AG08395 (cell line): ENCODE measurements at places on chromosomes 5 and 9.

DNA sequence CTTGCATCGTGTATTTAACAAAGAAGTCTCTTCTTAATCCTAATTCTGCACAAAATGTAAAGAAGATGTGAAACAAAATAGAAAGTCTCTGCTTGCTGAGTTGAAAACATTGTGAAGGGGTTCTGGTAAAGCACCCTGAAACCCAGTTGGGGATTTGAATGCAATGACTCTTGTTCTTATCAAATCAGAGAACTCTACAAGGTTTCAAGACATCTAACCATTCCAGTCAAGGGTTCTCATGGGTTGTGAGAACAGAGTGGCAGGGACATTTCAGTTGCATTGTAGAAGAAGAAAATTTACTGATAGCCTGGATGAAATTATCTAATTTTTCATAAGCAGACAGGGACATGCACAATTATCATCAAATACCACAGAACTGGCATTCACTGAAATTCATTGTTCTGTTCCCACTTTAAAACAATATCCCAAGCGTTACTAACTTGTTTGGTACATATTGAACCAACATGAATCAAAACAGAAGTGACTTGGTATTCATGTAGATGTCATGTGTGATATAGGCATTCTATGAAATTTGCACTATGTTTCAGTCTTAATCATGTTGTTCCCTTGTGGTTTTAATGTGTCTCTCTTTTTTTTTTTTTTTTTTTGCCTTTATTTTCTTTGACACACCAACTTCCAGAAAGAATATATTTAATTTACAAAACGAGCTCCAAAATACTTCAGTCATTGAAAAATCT, 563.3 kb downstream of the IRX1 start:
- DNase-seq: no peak

DNA sequence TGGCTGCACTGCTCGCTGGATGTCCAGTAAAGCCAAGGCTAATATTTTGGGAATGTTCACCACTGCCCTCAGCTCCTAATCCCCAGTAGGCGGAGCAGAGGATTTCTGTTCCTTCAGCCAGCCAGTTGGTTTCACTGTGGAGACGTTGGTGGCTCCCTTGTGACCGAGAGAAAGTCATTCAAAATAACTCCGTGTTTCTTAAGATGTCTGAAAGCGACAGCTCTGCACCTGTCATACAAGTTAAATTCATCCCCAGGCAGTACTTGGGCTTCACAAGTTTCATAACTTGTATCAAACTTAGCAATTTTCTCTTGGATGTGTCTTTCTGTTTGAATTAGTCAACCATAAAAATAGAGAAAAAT, 382 bp upstream of the CDKN2B start:
- no peak for DNase-seq

DNA sequence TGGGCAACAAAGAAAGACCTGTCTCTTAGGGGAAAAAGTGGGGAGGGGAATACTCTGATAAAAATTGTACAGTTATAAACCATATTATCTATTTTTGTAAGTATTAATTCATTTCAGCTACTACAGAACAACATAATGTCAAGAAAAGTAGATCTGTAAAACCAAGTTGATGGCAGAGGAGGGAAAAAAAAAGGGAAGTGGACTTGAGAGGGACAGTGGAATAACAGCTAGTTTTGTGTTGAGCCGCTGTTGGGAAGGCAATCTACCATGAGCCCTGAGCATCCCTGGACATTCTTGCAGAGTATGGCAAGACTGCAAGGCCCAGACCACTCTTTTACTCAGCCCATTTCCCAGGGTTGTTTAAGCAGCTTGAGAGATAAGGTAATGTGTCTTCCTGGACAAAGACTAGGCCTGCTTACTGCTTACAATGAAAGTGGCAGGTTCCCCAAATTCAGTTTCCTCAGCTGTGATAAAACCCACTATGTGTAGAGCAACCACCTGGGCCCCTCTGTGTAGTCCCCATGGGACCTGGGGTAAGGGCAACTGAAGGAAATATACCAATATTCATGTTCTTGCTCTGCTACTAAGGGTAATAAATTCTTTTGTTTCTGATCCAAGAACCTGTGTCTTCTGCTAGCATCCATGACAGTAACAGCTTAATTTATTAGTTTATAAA, 25.0 kb downstream of the CEP120 start:
- DNase-seq: no peak

GRCh38 chr5:74766418-74766848, 484 bp downstream of the GFM2 start:
- DNase-seq: peak; percentile 55

- DNase-seq: peak; percentile 62
Observed at GRCh38 chr5:181261320-181262049, 542 bp upstream of the TRIM52 start.

DNA sequence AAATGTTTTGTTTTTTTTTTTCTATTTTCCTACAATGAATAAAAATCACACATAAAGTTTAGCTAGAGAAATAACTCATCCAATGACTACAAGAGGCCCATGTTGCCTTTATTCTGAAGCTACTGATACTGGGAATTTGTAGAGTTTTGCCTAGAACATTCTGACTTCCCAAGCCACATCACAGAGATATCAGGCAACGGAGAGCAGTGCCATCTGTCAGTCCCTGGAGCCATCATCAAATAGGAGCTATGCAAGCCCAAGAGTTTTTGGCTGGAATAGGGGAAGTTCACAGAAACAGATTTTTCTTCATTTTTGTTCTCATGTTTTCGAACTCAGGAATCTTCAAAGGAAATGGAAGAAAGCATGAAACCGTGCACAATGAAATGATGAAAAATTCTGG, 896.6 kb downstream of the TLE1 start:
- DNase-seq: no peak

DNA sequence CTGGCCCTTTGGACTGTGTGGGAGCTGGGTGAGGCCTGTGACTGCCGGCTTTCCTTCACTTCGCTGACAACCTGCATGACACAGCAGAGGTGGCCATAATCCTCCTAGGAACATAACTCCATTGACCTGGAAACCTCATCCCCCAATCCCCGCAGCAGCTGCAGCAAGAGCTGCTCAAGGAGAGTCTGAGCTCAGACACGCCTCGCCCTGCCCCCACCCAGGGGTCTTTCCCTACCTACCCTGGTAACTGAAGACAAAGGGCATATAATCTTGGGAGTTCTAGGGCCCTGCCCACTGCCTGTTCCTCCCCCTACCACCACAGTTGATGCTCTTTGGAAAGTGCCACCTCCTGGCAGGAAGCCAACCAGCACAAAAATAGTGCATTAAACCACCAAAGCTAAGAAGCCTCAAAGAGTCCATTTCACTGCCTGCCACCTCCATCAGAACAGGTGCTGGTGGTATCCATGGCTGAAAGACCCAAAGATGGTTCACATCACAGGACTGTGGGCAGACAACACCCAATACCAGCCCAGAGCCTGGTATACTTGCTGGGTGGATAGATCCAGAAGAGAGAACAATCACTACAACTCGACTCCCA, 18.4 kb downstream of the TRIM36 start:
- no peak for DNase-seq

- DNase-seq: no peak
Observed at GRCh38 chr5:108339220-108339619, 42.7 kb downstream of the FBXL17 start.

DNA sequence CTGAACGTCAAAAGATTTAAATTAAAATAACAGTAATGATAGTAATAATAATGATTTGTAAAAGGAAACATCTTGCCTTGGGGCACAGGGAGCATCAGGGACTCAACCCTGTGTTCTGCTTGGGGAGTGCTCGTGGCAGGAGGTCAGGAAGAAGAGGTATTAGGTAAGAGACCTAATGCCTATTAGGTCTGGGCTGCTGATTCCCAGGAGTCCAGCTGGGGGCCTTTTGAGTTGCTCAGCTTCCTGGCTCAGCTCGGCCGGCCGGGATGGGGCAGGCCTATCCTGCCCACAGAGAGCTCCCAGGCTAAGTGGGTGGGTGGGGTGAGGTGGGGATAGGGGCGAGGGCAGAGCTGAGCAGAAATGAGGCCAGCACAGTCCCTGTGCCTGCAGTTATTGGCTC, 17.5 kb downstream of the LMX1B start:
- DNase-seq: no peak

GRCh38 chr9:85258823-85259370, 482.9 kb downstream of the AGTPBP1 start:
- peak; percentile 86 for DNase-seq

- DNase-seq: no peak
Observed at GRCh38 chr5:151492729-151493128, 45.3 kb downstream of the SLC36A1 start.

DNA sequence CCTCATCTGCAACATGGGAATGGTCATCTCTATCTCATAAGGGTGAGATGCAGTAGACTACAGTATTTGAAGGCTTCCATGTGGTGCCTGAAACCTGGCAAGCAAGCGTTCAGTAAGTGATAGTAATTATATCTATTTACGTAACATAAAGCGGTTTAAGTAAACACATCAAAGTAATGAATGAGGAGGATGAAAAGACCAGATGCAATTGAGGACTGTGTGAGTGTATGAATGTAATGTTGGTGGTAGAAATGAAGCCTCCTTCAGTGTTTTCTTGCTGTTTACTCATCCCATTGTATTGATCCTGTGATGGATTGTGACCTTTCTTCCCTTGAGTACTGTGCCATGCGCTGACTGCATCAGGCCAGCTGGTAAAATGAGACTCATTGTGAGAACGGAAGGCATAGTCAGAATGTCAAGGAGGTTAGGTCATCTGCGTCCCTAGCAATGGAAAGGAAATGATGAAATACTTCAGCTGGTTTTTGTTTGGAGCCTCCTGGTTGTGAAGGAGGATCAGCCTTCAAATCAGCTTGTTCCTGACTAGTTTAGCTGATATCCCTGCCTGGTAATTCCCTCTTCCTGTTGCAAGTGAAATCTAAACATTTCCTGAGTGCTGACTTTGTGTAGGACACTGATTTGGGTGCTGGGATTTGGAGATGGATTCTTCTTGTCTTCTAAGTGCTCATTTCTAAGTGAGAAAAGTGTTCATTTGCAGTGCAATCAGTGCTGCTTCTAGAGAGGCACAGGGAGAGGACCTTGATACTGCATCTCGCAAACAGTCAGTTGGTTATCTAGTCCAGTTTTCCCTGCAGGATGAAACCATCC, 35.6 kb downstream of the TNFSF8 start:
- DNase-seq: peak; percentile 92

DNA sequence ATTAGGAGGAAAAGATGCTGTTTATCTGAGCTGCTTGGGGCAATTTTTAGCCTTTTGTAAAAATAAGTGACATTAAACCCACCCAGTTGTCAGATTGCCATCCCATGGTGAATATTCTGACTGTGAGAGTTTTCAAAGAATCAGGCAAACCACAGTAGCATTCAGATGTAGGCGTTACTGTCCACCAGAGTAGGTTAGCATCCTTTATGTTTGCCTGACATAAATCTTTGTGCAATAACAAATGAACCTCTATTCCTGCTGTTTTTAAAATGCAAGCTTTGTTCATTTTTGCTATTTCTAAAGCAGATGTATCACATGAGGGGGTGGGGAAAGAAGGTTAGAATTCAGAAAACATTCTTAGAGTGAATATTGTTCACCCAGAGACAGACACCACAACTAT, 427.8 kb downstream of the CDH9 start:
- no peak for DNase-seq

DNA sequence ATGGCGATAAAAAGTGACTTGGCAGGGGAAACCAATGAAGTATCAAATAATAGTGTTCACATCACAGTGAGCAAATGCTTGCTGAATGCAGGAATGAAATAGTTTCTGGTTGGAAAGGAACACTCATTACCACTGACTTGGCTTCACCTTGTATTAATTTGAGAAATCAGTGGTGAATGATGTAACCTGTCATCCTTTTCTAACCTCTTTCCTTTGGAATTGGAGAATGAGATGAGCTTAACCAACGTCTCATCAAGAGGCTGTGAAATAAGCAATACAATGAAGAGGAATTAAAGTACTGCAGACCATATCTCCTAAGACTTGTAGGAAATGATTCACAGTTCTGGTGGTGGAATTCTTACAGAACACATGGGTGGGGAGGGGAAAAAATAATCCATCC, 192.2 kb downstream of the DMAC1 start:
- no peak for DNase-seq

- no peak for DNase-seq
Observed at GRCh38 chr5:138605254-138605972, 30.2 kb upstream of the HSPA9 start.

GRCh38 chr9:12884736-12885395, 110.0 kb downstream of the LURAP1L start:
- peak; percentile 48 for DNase-seq

DNA sequence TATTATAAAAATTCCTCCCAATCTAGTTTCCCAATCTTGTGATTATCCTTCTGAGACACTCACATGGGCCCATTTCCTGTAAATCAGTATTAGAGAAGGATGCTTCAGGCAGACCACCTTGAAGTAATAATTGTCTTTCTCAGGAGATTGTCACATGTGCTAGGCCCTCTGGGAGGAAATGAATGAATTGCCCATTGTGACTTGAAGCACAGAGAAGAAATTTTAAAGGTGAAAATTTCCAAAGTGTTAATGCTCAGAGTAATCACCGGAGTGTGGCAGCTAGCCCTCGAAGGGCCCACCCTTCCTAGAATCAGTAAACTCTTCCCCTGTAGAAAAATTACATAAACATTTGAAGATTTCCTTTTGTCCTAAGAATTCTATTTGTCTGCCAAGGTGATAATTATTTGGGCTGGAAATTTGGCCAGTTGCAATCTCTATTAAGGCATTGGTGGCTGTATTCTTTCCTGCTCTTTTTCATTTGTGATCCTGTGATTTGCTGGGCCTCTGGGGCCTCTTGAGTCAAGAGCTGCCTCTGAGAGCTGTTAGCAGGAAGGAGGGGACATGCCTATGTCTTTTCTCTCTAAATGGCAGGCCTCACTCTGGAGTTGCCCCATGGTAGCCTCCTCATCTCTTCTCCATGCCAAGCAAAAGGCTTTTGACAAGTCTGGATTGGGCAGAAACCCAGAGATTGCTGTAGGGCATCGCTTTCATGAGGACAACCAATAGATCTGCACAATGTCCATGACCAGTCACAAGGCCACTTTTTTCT, 371.5 kb upstream of the ACTBL2 start:
- DNase-seq: no peak

DNA sequence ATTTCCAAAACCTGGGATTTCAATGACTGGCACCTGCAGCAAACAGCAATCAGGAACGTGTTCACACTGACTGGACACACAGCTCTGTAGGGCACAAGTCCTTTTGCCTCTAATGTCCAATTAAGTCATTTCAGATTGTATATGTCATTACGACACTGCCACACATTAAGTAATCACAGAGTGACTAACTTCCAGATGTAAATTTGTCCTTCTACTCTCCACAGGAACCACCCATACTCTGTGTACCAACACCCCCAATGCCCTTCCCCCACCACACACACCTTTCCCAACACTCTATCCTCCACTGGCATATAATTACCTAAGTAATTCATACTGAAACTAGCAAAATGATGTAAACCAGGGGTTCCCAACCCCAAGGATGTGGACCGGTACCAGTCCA, 30.5 kb downstream of the LARS1 start:
- no peak for DNase-seq

- peak; percentile 17 for DNase-seq
Observed at GRCh38 chr9:21505425-21506179, 23.5 kb upstream of the IFNE start.
